ENCODE measurements at places on chromosomes 6 and 20. TPM values are rescaled to one million over a fixed set of nuclear protein-coding genes. Genes with fewer than 3 reads are reported as not detected.

The RIMS1 gene
- total RNA-seq, result under 0.01 TPM

The SCRT2 gene
- total RNA-seq, result not detected

The TBC1D32 gene
- total RNA-seq, result 10.0 TPM

The TMEM244 gene
- total RNA-seq, result not detected

The GHRH gene
- not detected for total RNA-seq

The OTOR gene
- not detected for total RNA-seq

The GLYATL3 gene
- total RNA-seq, result not detected

The BCAS1 gene
- total RNA-seq, result under 0.01 TPM

The OVOL2 gene
- total RNA-seq, result not detected

The FAM184A gene
- total RNA-seq, result 0.73 TPM

The GJA10 gene
- total RNA-seq, result not detected

The ENPP1 gene
- total RNA-seq, result 48.7 TPM

The PROCR gene
- total RNA-seq, result 34.4 TPM

The MCCD1 gene
- not detected for total RNA-seq

The ADGRF4 gene
- total RNA-seq, result not detected
